Chondrocyte (in vitro differentiated cells): ENCODE measurements at places on chromosomes 5 and 9.

GRCh38 chr5:83364312-83365299 is 106.9 kb upstream of the VCAN start:
- peaks cover 2% of the 10 kb centered on the region for H3K36me3 ChIP-seq
- no peak for DNase-seq
- H3K4me1 ChIP-seq = peaks cover 4% of the 10 kb centered on the region
- H3K4me3 ChIP-seq = no peak overlapping the region

DNA sequence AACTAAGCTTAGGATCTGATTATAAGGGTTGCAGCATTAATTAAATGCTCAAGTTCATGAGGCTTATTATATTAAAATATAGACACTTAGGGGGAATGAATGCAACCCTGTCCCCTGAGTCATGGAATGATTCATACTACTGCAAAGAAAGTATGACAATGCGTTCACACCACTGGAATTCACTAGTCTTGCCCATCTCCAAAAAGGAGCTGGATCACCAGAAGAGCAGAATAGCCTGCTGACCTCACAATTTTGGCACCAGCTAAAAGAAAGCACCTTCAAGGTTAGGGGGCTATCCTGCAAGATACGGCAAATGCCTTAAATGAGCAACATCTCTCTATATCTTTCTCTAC is 32.0 kb upstream of the TMED7 start:
- H3K36me3 ChIP-seq = no peaks in the 10 kb centered on the region
- H3K4me3 ChIP-seq = no peak overlapping the region
- peaks cover 5% of the 10 kb centered on the region for H3K4me1 ChIP-seq
- peaks cover 3% of the 10 kb centered on the region for H3K27me3 ChIP-seq
- H3K27ac ChIP-seq = no peak overlapping the region

GRCh38 chr5:3825531-3826451 is 230.2 kb downstream of the IRX1 start:
- H3K36me3 ChIP-seq = no peaks in the 10 kb centered on the region
- H3K27me3 ChIP-seq = no peaks in the 10 kb centered on the region
- no peak for DNase-seq
- H3K4me3 ChIP-seq = no peak overlapping the region
- no peak overlapping the region for H3K27ac ChIP-seq
- no peaks in the 10 kb centered on the region for H3K4me1 ChIP-seq

- no peaks in the 10 kb centered on the region for H3K4me1 ChIP-seq
- no peaks in the 10 kb centered on the region for H3K36me3 ChIP-seq
- H3K27me3 ChIP-seq = peaks cover 26% of the 10 kb centered on the region
- no peak for DNase-seq
- no peak overlapping the region for H3K27ac ChIP-seq
Observed at GRCh38 chr9:1995084-1995483, 20.1 kb upstream of the SMARCA2 start.

DNA sequence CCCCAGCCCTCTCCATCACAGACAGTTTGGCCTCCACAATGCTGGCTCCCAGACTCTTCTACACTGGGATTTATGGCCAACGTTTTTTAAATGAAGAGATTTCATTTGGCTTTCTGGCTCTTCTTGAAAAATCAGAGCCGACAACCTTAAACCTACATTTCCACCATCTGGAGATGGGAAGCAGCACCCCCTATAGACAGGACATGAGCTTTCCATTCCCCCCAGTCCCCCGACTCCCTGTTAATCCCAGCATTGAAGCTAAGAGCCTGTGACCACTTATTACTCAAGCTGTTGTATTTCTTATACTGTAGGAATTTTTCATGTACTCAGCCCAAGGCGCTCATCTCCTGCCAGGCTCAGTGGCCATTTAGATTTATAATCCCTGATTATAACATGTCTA is 34.0 kb upstream of the AFAP1L1 start:
- peaks cover 19% of the 10 kb centered on the region for H3K36me3 ChIP-seq
- H3K4me1 ChIP-seq = peaks cover 4% of the 10 kb centered on the region
- H3K27me3 ChIP-seq = peaks cover 30% of the 10 kb centered on the region
- no peak overlapping the region for H3K4me3 ChIP-seq

DNA sequence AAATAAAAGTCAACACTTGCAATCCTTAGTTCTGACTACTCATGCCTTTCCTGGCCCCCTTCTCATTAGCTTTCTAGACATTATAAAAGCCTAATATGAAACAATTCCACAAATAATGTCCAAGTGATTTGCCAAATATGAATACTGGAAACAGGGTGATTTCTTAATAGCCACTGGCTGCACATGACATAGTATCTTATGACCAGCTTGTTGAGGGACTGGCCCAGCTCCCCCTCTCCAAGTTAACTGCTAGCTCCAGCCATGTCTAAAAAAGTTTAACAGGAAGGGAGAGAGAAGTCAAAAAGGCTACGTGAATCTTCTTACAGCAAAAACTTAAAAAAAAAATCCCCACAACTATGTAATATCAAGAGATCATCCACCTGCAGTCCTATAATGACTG is 1.5 kb downstream of the CERT1 start:
- peaks cover 46% of the 10 kb centered on the region for H3K4me1 ChIP-seq
- peaks cover 1% of the 10 kb centered on the region for H3K36me3 ChIP-seq
- peak overlapping the region; percentile 99 for H3K4me3 ChIP-seq
- H3K27ac ChIP-seq = peak overlapping the region; percentile 99
- no peak for DNase-seq
- no peaks in the 10 kb centered on the region for H3K27me3 ChIP-seq

DNA sequence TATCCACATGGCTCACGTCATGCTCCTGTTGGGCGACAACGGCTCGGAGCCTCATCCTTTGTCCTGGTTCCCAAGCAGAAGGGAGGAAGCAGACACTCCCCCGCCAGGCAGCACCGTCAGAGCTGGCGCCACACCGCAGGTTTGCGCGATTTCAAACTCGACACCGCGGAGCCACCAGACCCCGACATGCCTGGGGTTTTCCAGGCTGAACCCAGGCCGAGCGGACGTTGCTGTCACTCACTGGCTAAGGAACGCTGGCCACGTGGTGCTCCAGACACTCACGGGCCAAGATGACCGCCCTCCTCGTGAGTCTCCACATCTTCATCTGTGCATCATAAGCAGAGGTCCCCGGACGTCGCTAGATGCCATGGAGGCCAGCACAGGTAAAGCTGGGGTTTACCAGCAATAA is 9.0 kb downstream of the TERT start:
- H3K36me3 ChIP-seq = peaks cover 5% of the 10 kb centered on the region
- H3K27ac ChIP-seq = no peak overlapping the region
- peaks cover 8% of the 10 kb centered on the region for H3K27me3 ChIP-seq
- DNase-seq = peak; percentile 86
- H3K4me3 ChIP-seq = no peak overlapping the region
- no peaks in the 10 kb centered on the region for H3K4me1 ChIP-seq

GRCh38 chr9:96502539-96503373 is 52.8 kb downstream of the HABP4 start:
- peaks cover 11% of the 10 kb centered on the region for H3K36me3 ChIP-seq
- H3K27ac ChIP-seq = no peak overlapping the region
- no peak for DNase-seq
- peaks cover 12% of the 10 kb centered on the region for H3K4me1 ChIP-seq
- H3K27me3 ChIP-seq = no peaks in the 10 kb centered on the region

DNA sequence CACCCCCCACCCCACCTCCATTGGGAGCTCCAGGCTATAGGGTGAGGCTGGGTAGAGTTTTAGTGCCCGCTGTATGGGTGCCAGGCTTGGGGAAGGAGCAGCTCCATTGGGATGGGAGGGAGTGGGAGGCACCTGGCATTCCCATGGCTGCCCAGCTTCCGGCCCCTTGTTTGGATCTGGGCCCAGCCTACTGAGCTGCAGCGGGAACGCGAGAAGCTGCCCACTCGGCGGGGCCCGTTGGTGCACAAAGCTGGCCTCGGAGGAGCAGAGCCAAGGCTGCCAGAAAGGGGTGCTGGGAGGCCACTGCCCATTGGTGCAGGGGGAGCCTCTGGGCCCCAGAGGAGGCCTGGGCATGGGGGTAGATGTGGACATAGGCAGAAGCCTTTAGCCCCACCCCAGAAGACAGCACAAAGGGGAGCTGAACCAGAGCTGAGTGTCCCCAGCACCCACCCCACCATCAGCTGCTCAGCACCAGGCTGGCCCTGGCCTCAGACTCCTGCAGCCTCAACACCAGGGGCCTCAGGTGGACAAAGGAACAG is 4.4 kb downstream of the LCN9 start:
- H3K27me3 ChIP-seq = peaks cover 14% of the 10 kb centered on the region
- no peaks in the 10 kb centered on the region for H3K4me1 ChIP-seq
- no peaks in the 10 kb centered on the region for H3K36me3 ChIP-seq

DNA sequence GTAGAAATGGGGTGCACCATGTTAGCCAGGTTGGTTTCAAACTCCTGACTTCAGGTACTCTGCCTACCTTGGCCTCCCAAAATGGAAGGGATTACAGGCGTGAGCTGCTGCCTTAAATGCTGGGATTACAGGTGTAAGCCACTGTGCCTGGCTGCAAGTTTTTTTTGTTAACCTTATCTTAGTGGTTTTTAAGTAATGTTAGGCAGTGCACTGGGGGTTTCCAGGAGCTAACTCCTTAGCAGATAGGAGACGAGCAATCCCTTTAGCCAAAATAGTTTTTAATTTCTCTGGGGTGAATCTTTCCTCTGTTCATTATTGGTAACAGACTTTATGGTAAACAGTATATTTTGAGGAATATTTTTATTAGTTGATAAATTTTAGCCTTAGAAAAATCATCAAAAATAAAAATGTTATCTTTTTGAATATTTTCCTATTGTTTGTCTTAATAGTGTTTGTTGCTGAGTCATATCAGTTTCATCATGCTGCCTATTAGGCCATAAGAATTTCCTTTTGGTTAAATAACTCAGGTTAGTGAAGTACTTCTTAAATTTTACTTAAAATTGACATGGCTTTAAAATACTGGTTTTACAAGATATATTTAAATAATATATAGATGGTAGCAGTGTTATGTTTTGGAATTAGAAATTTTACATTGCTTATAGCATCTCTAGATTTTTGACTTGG is 37.9 kb downstream of the LMNB1 start:
- no peaks in the 10 kb centered on the region for H3K27me3 ChIP-seq
- H3K4me3 ChIP-seq = no peak overlapping the region
- peaks cover 11% of the 10 kb centered on the region for H3K4me1 ChIP-seq
- DNase-seq = no peak
- no peaks in the 10 kb centered on the region for H3K36me3 ChIP-seq

DNA sequence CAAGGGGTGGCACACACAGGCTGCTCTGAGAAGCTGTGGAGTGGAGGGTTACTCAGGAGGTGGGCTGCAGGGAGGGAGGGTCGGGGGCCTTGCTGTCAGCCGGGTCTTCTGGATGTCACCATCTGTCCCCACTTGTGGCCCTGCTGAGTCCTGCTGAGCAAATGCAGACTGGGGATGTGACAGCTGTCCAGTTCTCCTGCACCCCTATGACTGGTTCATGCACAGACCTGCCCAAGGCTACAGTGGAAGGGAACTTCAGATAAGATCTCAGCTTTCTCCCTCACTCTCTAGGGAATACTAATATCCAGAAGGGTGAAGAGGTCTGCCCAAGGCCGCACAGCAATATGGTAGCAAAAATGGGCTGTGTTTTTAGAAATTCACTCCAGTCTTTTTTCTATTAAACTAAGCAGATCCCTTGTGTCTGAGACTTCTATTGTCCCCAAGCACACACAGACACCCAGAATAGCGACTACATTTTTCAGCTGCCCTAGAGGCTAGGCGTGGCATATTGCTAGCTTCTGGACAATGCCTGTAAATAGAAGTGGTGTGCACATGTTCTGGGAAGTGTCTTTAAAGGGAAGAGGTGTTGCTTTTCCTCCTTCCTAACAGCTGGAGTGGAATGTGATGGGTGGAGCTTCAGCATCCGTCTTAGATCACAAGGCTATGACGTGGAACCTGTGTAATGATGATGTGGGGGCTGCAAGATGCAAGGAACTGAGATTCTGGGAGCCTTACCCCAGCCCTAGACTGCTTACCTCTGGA is 51.1 kb upstream of the TBC1D2 start:
- H3K4me3 ChIP-seq = no peak overlapping the region
- H3K27ac ChIP-seq = no peak overlapping the region
- no peaks in the 10 kb centered on the region for H3K4me1 ChIP-seq
- no peaks in the 10 kb centered on the region for H3K36me3 ChIP-seq
- peaks cover 8% of the 10 kb centered on the region for H3K27me3 ChIP-seq

DNA sequence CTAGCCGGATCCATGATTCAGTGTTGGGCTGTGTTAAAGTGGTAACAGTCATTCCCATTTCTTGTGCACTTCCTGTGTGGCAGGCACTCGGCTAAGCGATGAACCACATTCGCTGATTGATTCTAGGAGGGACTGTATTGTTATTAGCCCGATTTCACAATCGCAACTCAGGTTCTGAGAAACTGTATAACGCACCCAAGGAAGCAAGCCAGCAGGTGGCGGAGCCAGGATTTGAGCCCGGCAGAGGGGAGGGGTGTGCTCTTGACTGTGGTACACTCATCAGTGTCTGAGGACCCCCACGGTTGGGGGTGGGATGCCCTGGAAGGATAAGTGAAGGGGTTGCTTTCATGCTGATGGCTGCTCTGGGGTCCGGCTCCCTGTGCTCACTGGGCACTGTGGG is 34.7 kb downstream of the LRSAM1 start:
- no peaks in the 10 kb centered on the region for H3K4me1 ChIP-seq
- peaks cover 22% of the 10 kb centered on the region for H3K36me3 ChIP-seq
- no peak for DNase-seq
- H3K27ac ChIP-seq = no peak overlapping the region
- no peak overlapping the region for H3K4me3 ChIP-seq

DNA sequence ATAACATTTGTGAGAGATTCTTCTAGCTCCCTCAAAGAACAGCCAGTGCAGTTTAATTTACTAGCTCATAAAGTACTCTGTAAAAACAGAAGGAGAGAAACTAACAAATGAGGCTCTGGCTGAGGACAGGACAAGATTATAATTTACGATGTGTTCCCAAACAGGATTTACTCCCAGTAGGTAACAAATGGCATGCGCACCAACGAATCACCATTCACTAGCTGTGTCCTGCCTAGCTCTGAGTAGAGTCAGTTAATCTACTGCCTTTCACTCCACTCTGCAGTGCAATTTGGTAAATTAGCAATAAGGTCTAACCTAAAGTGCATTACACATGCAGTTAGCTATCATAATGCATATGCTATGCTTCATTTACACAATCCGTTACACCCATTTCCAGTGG is 497.4 kb upstream of the CCNG1 start:
- no peaks in the 10 kb centered on the region for H3K4me1 ChIP-seq
- H3K4me3 ChIP-seq = no peak overlapping the region
- no peak for DNase-seq
- H3K36me3 ChIP-seq = no peaks in the 10 kb centered on the region
- no peak overlapping the region for H3K27ac ChIP-seq
- H3K27me3 ChIP-seq = no peaks in the 10 kb centered on the region

DNA sequence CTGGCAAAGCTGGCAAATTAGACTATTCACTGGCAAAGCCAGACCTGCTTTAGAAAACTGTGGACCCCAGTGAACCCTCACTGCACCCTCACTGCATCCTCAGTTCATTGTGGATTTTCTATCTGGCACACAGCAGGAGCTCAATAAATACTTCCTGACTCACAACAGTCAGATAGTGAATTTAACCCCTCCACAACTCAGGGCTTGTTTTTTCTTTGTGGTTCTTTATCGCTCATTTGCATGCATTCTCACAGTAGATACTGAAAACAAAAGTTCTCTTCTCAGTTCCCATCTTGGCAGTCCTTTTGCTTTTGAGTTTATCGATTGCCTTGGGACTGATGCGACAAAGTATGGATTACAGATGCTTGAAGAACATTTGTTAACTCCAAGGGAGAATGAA is 99.8 kb downstream of the ACTL7B start:
- no peak for DNase-seq
- no peak overlapping the region for H3K4me3 ChIP-seq
- no peaks in the 10 kb centered on the region for H3K4me1 ChIP-seq
- H3K27me3 ChIP-seq = peaks cover 30% of the 10 kb centered on the region
- no peak overlapping the region for H3K27ac ChIP-seq
